ENCODE measurements at places on chromosomes 5 and 9.

DNA sequence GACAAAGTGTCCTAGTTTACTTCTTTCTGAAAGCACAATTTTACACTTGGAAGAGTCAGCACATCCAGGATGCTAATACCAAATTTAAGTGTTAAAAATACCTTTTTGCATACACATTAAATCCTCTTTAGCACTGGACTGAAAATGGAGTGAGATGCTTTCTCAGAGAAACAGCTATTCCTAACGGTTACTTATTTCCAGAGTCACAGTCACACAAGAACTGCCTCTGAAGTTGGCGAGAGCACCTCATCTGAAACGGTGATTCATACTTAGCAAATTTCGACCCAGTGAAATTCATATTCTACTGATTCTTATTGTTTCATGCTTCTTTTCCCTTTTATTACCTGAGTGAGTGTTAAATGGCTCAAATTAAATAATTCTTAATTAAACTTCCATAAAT is 12.2 kb downstream of the CDH18 start:
- no peak for DNase-seq

- DNase-seq: no peak
Measured at GRCh38 chr5:176583076-176583475, 26.9 kb downstream of the GPRIN1 start.

DNA sequence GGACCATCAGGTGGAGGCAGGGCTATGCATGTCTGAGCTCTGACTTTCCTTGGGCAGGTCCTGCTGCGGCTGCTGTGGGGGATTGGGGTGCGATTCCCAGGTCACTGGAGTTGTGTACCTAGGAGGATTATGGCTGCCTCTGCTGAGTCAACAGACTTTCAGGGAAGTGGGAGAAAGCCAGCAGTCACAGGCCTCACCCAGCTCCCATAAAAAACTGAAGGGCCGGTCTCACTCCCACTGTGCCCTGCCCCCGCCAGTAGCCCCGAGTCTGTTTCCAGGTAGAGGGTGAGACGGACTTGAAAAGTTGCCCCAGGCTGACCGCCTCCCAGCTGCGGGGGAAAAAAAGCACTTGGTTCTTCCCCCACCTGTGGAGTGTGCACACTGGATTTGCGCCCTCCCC is 76.7 kb downstream of the FAM170A start:
- DNase-seq: no peak

DNA sequence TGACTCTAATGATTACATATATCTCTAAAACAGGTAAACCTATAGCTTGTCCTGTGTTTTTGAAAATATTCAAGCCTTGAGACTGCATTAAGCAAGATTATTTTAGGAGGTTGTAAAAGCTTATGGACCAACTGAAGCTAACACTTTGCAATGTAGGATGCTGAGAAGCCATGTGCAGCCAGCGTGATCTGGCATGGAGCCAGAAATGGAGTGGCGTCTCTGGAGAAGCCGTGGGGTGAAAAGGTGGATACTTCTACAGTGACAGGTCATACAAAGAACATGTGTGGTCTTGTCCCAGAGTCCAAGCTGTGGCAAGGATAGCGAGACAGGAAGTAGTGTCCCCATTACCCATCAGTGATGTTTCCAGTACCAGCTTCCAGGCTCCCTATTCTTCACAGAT is 100.8 kb upstream of the CD180 start:
- no peak for DNase-seq

GRCh38 chr5:134976841-134977240 is 9.1 kb downstream of the CATSPER3 start:
- no peak for DNase-seq
